ENCODE measurements at places on chromosomes 3 and 15. TPM values are rescaled to one million over a fixed set of nuclear protein-coding genes. Genes with fewer than 3 reads are reported as not detected.

SYNPR gene
- total RNA-seq, result not detected

KBTBD13 gene
- total RNA-seq, result not detected

TMOD2 gene
- total RNA-seq, result 4.3 TPM

DNA sequence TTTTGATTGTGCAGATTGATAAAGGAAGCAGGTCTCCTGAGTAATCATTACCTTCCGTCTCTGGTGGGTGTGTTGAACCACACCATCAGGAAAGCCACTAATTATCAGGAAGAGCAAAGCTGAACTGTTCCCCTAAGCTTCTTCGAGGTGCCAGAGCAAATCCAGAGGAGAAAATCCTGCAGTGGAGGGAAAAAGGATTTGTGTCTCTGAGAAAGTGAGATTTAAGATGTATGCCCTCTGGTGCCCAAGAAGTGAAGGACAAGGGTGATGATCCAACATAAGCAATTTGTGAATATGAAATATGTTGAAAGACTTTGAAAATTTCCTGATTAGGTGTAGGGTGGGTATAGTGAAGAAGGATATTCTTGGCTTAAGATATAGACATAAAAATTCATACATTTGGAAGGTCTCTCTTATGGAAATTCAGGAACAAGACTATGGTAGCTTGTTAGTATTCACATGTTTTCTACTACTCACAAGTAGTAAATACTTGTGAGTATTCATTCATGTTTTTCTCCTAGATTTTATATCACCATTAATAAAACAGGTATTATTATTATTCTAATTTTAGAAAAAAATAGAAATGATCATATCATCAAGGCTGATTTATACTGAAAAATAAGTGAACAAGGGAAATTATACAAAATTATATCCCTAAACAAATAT lies 34.8 kb downstream of the COMMD2 start:
- peak; percentile 64 for DNase-seq

DNA sequence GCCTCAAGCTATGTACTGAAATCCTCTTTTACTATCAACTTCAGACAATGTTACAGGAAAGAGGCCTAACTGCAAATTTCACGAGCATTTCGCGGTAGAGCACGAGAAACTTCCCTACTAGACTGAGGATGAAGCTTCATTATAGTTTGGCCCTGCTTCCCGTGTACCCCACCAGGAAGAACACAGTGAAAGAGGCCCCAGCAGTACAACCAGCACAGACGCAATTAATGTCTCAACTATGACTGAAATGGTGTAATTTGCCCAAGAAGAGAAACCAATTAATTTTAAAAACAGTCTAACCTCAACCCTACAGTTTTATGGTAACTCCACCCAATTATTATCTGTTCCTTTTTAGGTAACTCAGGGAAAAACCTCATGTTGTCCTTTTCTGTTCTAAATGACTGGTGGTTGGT lies 12.1 kb downstream of the CHSY1 start:
- DNase-seq, result no peak

- no peak for DNase-seq
Measured at GRCh38 chr3:36178018-36178417, 202.3 kb upstream of the STAC start.

DNA sequence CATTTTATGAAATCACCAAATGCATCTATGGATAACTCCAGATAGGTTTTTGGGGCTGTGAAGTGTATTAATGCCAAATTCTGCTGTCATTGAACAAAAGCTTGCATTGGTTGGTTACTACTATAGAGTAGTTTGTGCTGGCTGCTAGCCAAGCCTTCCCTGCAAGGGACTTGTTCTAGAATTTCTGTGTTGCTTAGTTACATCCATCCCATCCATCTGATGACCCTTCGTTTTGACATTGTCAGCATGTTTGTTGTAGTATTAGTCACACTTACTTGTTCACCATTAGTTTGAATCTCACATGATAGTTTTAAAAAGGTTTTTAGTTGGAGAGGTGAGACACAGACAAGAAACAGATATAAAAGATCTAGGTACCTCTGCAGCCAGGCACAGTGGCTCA lies 7.0 kb upstream of the NIPA2 start:
- no peak for DNase-seq
